ENCODE measurements at places on chromosomes 2 and 18.

GRCh38 chr2:74742471-74742870 lies 88.4 kb downstream of the SEMA4F start:
- DNase-seq: no peak

- DNase-seq: no peak
Measured at GRCh38 chr2:177573120-177573519, 180.5 kb downstream of the AGPS start.

GRCh38 chr2:219465659-219466561 lies 31.3 kb downstream of the SPEG start:
- no peak for DNase-seq

- DNase-seq: no peak
Measured at GRCh38 chr2:153626676-153627075, 148.1 kb upstream of the RPRM start.

DNA sequence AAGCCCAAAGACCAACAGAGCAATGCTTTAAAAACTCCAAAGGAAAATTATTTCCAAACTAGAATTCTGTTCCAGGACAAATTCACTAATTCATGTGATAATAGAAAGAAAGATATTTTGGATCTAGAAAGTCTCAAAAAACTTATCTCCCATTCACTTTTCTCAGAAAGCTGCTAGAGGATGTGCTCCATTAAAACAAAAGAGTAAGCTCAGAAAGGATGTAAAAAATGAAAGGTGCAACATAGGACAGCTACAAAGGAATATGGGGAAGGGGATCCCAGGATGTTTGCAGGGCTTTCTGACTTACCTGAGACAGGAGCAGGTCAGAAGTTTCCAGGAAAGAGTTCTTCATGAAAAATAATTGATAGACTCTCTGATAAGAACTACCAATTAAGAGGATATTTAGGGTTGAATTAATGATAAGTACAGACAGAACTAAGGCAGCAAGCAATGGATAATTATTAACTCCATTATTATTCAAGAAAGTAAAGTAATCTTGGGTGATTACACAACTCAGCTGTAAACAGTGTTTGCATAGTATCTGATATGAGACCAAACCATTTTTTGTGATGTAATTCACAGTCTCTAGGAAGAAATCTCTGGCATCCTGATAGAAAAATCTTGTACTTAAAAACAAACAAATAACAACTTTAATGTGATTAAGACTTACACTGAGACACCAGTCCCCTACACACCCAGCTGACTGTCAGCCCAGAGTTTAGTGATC lies 20.9 kb downstream of the LYG1 start:
- no peak for DNase-seq

GRCh38 chr2:148565272-148565894 lies 79.2 kb upstream of the EPC2 start:
- DNase-seq: no peak

- no peak for DNase-seq
Measured at GRCh38 chr18:36446059-36446458, 148.5 kb downstream of the FHOD3 start.

GRCh38 chr18:44594799-44595467 lies 85.8 kb upstream of the SETBP1 start:
- DNase-seq: no peak

DNA sequence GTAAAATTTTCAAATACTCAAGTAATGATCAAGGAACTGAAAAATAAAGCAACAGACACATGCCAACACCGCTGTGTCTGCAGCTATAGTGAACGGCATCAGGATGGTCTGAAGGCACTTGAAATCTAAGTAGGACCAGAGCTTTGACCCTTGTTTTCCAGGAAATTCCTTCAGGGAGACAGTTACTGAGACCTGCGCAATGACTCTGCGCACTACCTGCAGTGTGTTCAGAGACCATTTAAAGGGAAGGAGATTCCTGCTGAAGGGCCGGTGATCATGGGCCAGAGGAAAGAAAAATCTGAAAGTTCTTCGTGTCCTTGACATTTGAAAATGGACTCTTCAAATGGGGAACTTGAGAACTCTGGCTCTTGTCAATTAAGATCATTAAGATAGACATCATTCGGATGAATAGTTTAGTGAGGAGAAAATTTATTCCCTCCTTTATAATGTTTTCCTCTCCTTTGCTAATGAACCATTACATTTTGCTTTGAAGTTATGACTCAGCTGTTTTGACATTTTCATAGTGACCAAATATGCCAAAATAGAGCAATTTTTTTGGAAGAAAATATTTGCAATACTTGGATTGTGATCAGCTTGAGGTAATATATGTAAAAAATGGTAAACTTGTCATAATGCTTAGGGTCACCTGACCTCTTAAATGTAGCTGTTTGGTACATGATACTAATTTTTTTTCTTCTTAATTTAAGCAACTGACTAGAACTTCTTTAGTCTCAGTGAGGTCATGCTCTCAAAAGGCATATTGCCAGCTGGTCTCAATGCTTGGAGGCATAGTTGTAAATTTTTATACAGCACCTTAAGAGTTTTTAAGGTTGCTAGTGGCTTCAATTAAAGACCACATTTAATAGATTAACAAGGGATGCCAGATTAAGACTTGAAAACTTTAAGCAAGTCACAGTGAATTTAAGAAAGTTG lies 329.3 kb downstream of the ARHGAP15 start:
- no peak for DNase-seq

- DNase-seq: no peak
Measured at GRCh38 chr2:20137131-20137571, 85.7 kb upstream of the LAPTM4A start.

DNA sequence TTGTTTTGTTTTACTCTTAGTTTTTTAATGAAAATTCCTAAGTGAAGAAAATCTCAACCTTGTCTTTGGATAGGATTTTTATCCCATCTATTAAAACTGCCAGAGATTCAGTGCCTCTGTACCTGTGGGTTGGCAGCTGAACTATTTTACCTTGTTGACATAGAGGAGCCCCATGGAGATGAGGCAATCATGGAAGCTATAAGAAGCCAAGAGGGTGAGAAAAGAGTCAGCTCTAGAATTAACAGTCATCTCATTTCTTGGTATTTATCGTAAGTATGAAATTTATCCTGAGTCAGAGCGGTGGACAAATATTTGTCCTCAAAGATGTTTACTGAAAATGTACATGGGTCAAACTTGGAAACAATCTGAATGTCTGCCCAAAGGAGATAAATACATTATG lies 35.8 kb upstream of the PGAP1 start:
- no peak for DNase-seq

DNA sequence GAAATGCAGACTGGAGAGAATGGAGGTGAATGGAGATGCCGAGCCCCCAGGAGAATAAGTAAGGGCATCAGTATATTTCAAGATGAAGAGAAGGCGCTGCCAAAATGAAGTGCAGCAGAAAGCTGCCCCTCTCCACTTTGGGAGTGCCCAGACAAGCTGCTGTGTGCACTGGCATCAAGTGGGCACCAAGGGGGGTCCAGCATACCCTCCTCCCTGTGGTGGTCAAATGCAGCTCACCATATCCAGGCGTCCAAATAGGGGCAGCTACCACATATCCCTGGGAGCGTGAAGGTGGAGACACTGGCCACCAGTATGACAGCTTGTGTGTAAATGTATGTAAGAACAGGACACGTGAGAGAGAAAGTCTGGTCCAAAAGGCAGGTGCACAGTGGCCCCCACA lies 236.6 kb downstream of the KLHL29 start:
- DNase-seq: peak; percentile 51

DNA sequence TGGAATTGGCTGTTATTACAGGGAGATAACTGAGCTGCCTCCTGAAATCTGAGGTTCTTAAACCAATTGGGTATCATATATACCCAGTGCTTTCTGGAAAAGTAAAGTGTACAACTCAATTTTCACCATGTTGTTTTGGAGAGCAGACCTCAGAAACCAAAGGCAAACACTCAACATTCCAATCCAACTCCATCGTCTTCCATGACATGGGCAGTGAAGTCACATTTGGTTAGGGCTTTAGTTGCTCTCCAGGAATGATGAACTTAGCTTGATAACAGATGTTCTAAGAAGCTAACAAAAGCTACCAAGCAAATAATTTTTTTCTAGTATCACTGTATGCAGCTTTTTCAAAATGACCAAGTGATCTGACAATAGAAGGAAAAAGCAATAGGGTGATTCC lies 107.0 kb upstream of the SLC35G4 start:
- no peak for DNase-seq

GRCh38 chr2:58101500-58101899 lies 54.9 kb downstream of the VRK2 start:
- no peak for DNase-seq

GRCh38 chr2:133848111-133848649 lies 279.9 kb upstream of the NCKAP5 start:
- no peak for DNase-seq

DNA sequence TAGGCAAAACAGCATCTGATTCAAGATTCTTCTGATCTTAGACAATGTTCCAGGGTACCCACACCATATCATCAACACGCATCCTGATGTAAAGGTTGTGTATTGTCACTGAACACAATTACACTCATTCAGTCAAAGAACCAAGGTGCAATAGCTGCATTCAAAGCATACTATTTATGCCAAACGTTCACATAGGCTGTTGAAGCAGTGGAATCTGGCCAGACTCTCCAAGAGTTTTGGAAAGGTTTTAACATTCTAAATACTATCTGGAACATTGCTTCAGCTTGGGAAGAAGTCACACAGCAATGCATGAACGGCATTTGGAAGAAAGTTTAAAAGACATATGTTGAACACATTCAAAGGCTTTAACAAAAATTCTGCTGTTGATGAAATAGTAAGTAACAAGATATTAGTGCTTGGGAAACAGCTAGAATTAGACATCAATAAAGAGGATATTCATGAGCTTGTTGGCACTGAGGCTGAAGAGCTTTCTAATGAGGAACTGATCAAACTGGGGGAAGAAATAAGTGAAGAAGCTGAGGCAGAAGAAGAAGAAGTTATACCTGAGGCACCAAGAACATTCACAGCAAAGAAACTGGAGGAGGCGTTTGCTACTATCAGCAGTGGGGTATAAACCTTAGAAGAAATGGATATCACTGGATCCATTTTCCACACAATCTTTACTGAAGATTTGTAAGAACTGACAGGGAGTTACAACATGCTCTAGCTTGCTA lies 47.6 kb upstream of the MSH6 start:
- no peak for DNase-seq

- no peak for DNase-seq
Measured at GRCh38 chr2:48312126-48312525, 217.8 kb upstream of the STON1 start.

GRCh38 chr2:47178341-47178740 lies 23.2 kb upstream of the STPG4 start:
- no peak for DNase-seq

DNA sequence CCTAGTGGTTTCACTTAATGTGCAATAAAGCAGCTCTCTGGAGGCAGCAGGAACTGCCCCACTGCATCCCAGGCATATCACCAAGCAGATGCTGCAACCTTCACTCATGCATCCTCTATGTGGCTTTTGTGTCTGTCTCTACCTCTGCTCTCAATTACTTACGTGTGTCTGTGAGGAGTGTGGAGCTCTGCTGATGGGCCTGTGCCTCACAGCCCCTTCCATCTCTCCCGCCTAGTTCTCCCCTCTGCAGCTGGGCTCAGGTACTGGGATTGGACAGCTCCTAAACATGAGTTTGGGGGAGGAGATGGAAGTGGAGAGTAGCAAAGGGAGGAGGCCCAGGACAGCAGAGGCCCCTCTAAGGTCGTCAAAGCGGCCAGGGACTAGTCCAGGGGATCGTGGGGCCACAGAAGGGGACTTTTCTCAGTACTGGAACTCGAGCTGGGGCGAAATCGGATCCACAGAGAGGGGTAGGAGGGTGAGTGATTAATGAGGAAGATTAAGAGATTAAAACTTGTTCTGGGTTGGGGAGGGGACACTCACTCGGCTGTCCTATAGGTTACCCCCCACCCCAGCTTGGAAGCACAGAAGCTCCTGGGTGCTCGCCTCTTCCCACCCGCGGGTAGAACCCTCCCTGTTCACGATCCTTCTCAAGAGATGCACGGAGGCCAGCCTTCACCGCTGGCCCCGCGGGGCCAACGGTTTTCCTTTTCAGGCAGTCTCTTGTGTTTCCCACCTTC lies 2.1 kb upstream of the LBX2 start:
- peak; percentile 61 for DNase-seq

DNA sequence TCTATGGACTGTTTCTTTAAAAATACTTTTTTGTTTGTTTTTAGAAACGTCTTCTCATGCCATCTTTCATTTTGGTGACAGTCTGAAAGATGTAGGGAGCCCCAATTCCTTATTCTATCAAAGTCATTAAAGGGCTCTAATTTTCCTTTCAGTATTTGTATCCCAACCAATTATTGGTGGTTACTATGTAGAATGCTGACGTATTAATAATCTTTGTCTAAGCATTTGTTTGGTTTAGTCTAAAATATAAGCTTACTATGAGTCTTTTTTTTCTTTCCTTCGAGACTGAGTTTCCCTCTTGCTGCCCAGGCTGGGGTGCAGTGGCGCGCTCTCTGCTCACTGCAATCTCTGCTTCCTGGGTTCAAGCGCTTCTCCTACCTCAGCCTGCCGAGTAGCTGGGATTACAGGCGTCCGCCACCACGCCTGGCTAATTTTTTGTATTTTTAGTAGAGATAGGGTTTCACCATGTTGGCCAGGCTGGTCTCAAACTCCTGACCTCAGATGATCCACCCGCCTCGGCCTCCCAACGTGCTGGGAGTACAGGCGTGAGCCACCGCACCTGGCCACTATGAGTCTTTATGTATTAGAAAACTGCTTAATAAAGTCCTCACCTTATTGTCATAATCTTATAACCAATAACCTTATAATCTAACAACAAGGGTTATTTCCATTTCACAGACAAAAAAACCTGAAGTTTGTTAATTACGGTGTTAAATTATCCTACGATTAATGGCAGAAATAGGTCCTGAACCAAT lies 849 bp upstream of the VRK2 start:
- peak; percentile 53 for DNase-seq

- no peak for DNase-seq
Measured at GRCh38 chr2:74558284-74559230, 4.0 kb downstream of the DOK1 start.

GRCh38 chr2:121634354-121635307 lies 14.6 kb downstream of the CLASP1 start:
- no peak for DNase-seq

DNA sequence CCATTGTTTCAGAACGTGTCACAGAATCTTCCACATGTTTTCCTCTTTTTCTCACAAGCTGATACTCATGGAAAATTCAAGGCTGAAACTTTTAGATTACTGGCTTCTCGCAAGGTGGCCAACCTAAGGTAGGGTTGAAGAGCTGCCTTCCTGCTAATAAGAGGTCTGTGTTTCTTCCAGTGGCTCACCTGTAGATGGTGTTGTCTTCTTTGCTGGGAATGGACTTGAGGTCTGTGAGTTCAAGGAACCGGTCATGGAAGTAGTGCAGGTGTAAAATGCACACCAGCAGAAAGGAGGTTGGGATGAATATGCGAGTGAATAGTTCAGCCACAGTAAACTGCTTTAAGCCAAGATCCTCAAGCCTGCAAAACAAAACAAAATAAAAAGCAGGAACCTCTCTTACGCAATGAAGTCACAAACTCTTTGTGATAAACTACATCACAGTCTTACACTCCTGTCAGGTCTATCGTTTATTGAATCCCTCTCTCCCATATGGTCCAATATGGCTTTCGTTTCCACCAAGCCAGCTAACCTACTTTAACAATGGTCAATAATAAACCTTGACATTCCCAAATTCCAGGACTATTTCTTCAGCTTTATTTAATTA lies 258.9 kb downstream of the NAPG start:
- no peak for DNase-seq

GRCh38 chr2:204796581-204796980 lies 251.3 kb downstream of the PARD3B start:
- DNase-seq: no peak

All from posterior vena cava (tissue), 2 donors.